ENCODE measurements at places on chromosomes 11 and 22. TPM values are rescaled to one million over a fixed set of nuclear protein-coding genes. Genes with fewer than 3 reads are reported as not detected.

The MAJIN gene
- under 0.01 TPM for total RNA-seq

The RASSF10 gene
- total RNA-seq = under 0.01 TPM

The WT1 gene
- total RNA-seq = 0.18 TPM

The MOGAT2 gene
- total RNA-seq = not detected

The SLC25A18 gene
- total RNA-seq = not detected

The JAM3 gene
- 148 TPM for total RNA-seq

The MMP11 gene
- 15.4 TPM for total RNA-seq

The ANO3 gene
- 0.23 TPM for total RNA-seq

The LIF gene
- total RNA-seq = 200 TPM

The TENM4 gene
- 57.3 TPM for total RNA-seq

The OR51I1 gene
- total RNA-seq = not detected

The DENND6B gene
- total RNA-seq = 2.3 TPM

The CATSPER1 gene
- not detected for total RNA-seq

The APOBEC3G gene
- total RNA-seq = 7.0 TPM

The CHRDL2 gene
- total RNA-seq = not detected

The YWHAH gene
- 98.7 TPM for total RNA-seq

The DDX6 gene
- 125 TPM for total RNA-seq
